NCI-H510A (cell line): ENCODE measurements at places on chromosomes 5 and 9.

- DNase-seq: no peak
Observed at GRCh38 chr9:83523684-83524083, 14.5 kb downstream of the FRMD3 start.

GRCh38 chr9:136855461-136856078 is 3.4 kb downstream of the MAMDC4 start:
- DNase-seq: no peak

GRCh38 chr9:129803676-129804060 is 684 bp downstream of the TOR1B start:
- DNase-seq: no peak

GRCh38 chr5:172904643-172905345 is 54.4 kb upstream of the RPL26L1 start:
- peak; percentile 64 for DNase-seq

GRCh38 chr5:142636093-142636492 is 49.8 kb downstream of the FGF1 start:
- no peak for DNase-seq

- DNase-seq: no peak
Observed at GRCh38 chr9:134167530-134167931, 3.2 kb upstream of the RNU6ATAC start.

DNA sequence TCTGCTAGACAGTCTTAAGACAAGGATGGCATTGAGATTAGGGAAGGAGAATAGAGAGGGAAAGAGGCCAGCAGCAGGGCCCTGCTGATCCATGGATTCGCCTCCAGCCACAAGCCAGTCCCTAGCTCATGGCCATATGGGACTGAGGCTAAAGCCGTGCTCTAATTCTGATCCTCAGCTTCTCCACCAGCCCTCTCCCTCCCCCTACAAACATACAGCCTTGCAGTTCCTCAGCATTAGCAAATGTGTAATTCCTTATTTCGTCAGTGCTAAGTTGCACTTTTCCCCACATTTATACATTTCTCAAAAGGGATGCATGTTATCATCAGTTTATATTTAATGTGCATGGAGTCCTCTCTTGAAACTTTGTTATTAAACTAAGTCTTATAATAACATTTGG is 34.8 kb downstream of the ZNF462 start:
- DNase-seq: no peak

- DNase-seq: no peak
Observed at GRCh38 chr9:89695441-89695891, 90.7 kb downstream of the GADD45G start.

DNA sequence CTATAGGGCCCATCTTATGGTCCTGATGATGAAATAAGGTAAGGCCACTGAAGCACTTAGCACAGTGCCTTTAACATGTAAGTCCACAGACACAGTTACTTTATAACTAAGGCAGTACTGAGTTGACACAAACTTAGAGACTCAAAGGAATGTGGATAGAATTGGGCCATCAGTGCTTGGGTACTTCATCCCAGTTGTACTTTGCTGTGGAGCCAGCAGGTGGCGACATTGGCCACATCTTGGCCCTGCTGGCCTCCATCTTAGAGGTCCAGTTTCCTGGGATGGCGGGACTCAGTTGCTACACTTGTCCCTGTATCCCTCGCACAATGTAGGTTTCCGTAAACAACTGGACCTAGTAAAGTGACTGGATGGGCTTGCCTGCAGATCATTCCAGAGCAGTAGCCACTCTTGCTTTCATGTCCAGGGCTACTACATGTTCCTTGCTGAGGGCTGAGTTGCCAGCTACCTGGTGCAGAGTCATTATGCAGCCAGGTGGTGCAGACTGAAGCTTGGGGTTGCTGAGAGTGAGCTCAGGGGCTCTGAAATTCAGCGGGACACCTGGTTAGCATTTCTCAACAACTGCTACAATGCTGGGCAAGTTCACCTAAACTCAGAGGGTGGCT is 10.6 kb downstream of the MTAP start:
- DNase-seq: no peak
